ENCODE measurements at places on chromosomes 5 and 9. TPM values are rescaled to one million over a fixed set of nuclear protein-coding genes. Genes with fewer than 3 reads are reported as not detected.
A peak's percentile ranks its signal among the peaks of the same experiment; 100 is the strongest.

- no peak for DNase-seq
Observed at GRCh38 chr5:142087920-142088679, 20.5 kb upstream of the NDFIP1 start.

GRCh38 chr9:77949751-77950436 lies 81.7 kb downstream of the GNAQ start:
- no peak for DNase-seq

The TMEM215 gene
- total RNA-seq = not detected

The C6 gene
- total RNA-seq = not detected

The TMEM161B gene
- 48.7 TPM for total RNA-seq

DNA sequence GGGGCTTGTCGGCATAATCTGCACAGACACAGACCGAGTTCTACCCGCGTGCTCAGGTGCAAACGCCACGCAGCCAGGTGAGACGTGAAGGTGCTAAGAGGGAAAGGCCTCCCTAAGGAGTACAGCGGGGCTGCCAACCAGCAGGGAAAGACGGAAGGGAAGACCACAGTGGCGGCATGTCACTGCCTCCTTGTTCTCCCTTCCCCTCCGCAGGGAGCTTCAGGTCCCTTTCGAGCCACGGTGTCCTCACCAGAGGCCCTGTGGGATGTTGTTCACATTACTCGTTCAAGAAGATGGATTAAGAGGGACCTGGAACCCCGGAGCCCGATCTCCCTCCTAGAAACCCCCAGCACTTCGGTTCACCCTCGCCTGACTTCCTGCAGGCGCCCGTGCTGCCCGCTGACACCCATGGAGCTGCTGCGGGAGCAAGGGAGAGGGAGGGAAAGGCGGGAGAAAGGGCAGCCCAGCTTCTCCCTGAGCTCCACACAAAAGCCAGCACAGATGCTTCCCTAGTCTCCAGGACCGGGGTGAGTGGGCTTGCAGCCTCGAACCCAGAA lies 686 bp downstream of the BRD9 start:
- no peak for DNase-seq

- DNase-seq = no peak
Observed at GRCh38 chr9:123059472-123060220, 26.2 kb downstream of the GPR21 start.

The TTC16 gene
- not detected for total RNA-seq

DNA sequence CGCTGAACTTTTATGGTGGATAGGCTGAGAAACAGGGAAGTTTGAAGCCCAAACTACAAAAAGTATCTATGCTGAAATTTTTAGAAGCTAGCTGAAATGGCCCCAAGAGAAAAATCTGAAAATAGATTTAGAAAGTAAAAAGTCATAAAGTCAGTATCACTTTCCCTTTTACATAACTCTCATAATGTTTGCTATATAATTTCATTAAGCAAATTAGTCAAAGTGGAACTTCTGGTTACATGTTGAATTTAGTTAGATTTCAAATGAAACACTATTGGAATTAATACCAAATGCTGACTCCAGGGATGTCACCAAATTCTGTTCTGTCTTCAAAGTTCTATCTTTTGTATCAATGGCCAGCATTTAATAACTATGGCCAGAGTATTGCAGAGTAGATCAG lies 126.9 kb downstream of the TTC39B start:
- no peak for DNase-seq

- DNase-seq = peak; percentile 14
Observed at GRCh38 chr5:608429-609370, 3.4 kb upstream of the CEP72 start.

- DNase-seq = no peak
Observed at GRCh38 chr9:116646661-116647514, 40.2 kb upstream of the TRIM32 start.

The C5orf63 gene
- total RNA-seq = 14.1 TPM

GRCh38 chr5:122534829-122535228 lies 222.8 kb downstream of the SNCAIP start:
- DNase-seq = no peak

The LAMC3 gene
- 4.0 TPM for total RNA-seq

- no peak for DNase-seq
Observed at GRCh38 chr9:126290871-126291270, 35.8 kb upstream of the MVB12B start.

- DNase-seq = peak; percentile 57
Observed at GRCh38 chr5:138282920-138283742, 8.7 kb upstream of the GFRA3 start.

GRCh38 chr5:171323806-171324632 lies 15.0 kb downstream of the TLX3 start:
- no peak for DNase-seq

The TXNDC8 gene
- not detected for total RNA-seq

DNA sequence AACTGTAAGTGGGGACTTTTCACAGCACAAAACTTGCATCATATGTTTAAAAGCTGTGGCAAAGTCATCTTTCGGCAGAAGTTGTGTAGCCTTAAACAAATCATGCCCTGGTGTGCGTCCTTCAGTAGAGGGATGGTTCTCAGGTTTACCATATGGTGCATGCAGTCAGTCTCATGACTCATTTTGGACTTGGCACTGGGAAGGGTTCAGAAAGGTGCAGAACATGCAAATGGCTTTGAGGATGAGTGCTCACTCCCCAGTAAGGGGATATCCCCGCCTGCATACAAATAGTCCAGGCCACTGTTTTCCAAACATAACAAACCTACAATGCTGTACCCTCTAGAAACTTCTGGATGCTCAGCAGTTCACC lies 260.3 kb downstream of the NDUFS4 start:
- DNase-seq = no peak

The PHYKPL gene
- 50.4 TPM for total RNA-seq

The IL31RA gene
- total RNA-seq = not detected

DNA sequence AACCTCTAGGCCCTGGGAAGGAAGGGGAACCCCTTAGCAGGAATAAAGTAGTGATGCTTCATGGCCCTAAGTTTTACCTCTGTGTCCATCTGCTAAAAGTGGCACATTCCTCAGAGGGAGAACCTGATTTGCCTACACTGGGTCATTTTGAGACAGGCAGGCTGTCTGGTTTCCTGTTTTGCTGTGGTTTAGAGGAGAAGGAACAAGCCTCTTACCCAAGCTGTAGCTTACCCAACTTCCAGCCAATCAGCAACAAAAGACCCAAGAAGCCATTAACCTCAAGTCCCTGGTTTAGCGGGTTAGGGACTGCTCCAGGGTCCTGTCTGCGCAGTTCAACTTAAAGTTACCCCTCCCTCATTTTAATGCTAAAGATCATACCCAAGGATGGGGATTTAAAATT lies 411.0 kb downstream of the MAT2B start:
- peak; percentile 44 for DNase-seq

The GPR150 gene
- total RNA-seq = not detected

DNA sequence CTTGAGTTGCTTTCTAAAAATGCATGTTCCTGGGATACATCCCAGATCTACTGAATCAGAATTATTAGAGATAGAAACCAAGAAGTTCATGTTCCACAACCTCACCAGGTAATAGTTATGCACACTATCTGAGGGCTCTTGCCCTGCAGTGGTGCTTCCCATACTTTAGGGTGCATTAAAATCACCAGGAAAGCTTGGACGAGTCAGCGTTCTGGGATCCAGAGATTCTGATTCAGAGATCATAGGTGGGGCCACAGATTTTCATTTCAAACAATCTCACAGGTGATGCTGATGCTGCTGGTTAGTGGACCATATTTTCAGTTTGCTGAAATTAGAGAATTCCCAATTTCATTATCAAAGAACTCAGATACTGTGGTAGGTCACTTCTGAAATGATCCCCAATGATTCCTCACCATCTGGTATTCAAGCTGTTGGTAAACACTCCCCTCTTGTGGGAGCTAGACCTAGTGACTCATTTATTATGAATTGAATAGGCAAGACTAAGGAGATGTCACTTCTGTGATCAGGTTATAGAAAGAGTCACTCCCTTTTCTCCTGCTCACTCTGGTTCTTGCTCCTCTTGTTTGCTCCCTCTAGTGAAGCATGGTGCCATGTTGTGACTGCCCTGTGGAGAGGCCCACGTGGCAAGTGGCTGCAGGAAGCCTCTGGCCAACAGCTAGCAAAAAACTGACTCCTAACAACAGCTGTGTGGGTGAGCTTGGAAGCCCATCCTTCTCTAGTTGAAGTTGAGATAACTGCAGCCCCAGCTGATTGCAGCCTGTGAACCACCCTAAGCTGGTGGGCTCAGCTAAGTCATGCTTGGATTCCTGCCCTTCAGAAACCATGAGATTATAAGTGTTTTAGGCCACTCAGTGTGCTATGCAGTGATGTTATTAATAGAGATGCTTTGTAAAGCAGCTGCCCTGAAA lies 59.8 kb downstream of the SH3TC2 start:
- no peak for DNase-seq

DNA sequence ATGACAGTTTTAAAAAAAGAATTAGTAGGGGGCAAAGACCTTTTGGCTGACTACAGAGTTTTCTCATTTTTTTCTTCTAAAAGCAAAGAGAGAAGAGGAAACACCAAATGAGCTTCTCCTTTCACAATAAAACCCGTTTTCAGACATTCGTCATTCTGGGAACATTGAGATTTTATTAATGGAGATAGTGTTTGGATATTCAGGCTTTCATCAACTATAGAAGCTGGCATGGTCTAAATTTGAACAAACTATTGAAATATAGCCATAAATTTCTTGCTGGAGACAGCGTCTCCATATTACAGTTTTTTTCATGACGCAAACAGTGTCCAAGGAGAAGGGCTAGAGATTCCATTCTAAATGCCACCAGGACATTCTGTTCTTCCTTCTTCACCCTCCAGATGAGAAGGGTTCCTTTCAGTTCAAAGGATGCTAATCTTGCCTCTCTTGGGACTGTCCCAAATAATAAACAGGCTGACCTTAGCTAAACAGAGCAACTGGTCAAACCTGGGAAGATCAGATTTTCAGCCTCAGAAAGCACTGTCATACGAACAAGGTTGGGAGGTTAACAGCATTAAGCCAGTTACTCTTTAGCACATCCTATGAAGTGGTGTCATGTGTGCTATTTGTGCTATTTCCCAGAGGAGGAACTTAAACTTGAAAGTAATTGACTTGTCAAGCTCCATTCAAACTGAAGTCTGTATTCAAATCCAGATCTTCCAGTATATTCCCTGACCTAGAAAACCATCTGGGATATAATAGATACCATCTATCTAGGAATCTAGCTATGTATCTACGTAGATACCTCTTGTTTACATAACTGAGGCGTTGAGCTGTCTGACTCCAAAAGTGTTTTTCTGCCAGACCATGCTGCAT lies 125.6 kb downstream of the LPAR1 start:
- no peak for DNase-seq

The RC3H2 gene
- 31.5 TPM for total RNA-seq

- DNase-seq = peak; percentile 79
Observed at GRCh38 chr5:36305571-36306326, 4.0 kb upstream of the RANBP3L start.
